Subcutaneous preadipocyte (primary cell): ENCODE measurements at places on chromosomes 2 and 18. TPM values are rescaled to one million over a fixed set of nuclear protein-coding genes. Genes with fewer than 3 reads are reported as not detected.

FBXO11 gene
- total RNA-seq = 33.4 and 34.6 TPM in 2 replicates

HOXD4 gene
- 1.1 and 2.0 TPM in 2 replicates for total RNA-seq

RAX gene
- total RNA-seq = not detected in 2 replicates

ZSWIM2 gene
- not detected in 2 replicates for total RNA-seq

SCN9A gene
- total RNA-seq = 0.37 and 0.78 TPM in 2 replicates

HDAC4 gene
- 14.5 and 22.8 TPM in 2 replicates for total RNA-seq

IL1A gene
- total RNA-seq = not detected in 2 replicates

TEX44 gene
- not detected in 2 replicates for total RNA-seq

CDH2 gene
- total RNA-seq = 1.1 and 5.7 TPM in 2 replicates

CYP1B1 gene
- 63.3 and 145 TPM in 2 replicates for total RNA-seq

ARHGEF33 gene
- 0.20 and 0.37 TPM in 2 replicates for total RNA-seq

TSPYL6 gene
- total RNA-seq = not detected in 2 replicates

ANTXR1 gene
- 24.6 and 29.5 TPM in 2 replicates for total RNA-seq

DYNAP gene
- total RNA-seq = 0.20 TPM in 1 of 2 replicates, not detected in the other

ABCG5 gene
- total RNA-seq = not detected in 2 replicates

PDE11A gene
- total RNA-seq = not detected in 2 replicates

CNDP1 gene
- not detected in 2 replicates for total RNA-seq

UBR3 gene
- total RNA-seq = 28.7 and 34.4 TPM in 2 replicates

NT5C1B gene
- total RNA-seq = not detected in 2 replicates

GNLY gene
- total RNA-seq = not detected in 2 replicates

MYL12B gene
- 184 and 200 TPM in 2 replicates for total RNA-seq

NPAS2 gene
- 12.9 and 13.2 TPM in 2 replicates for total RNA-seq
